ENCODE measurements at places on chromosomes 4 and X.
A peak's percentile ranks its signal among the peaks of the same experiment; 100 is the strongest.

DNA sequence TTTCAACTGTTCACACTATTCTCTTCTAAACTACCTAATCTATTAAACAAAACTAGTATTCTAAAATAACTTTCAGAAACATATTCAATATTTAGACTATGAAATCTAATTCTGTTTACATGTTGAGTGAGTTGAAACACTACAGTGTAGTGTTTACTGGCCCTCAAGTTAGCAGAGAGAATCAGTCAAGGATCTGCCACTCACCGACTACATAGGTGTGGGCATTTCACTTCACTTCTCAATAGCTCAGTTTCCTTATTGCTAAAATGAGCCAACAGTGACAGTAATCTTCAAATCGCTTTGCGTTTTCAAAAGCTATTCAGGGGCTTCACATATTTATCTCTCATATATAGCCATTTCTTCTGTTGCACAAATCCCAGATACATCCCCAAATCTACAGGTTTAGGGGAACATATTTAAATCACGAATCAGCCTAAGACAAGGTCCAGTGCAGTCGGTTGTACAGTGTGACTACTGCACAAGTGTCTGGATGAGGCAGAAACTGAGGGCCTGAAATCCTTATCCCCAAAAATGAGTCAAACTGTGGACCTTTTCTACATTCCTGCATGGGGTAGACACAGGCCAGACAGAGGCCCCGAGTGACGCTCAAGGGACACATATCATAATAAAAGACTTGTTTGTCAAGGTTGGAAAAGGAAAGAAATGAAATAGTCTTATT is 129.8 kb downstream of the PPP3CA start:
- DNase-seq = no peak

DNA sequence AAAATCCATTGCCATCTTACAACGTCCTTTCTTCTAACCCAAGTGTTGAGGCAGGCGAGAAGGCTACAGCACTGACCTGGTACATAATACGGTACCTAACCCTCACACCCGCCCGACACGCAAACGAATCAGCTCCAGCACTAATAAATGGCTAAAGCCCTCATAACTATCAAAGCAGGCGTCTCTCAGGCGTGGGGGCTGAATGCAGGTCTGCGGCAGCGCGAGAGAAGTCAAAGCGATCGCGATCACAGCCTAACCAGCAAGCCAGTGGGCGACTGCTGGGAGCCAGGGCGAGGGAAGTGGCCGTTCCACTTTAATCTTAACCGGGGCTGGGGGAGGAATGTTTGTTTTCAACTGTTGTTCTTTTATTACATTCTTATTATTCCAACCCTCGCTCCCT is 1.5 kb downstream of the CDX4 start:
- no peak for DNase-seq

DNA sequence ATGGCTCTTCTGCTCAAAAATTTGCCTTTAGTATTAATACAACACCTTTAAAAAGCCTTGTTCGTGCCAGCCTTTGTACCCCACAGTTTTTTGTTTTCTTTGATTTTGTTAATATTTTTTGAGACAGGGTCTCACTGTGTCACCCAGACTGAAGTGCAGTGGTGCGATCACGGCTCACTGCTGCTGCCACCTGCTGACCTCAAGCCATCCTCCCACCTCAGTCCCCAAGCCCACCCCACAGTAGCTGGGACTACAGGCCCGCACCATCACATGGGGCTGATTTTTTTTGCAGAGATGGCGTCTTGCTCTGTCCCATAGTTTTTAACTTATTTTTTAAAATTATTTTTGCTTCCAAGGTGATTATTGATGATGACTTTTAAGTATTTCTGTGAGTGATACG is 134.0 kb downstream of the HTR2C start:
- DNase-seq = no peak

- DNase-seq = no peak
These were observed 165.9 kb upstream of the NDST4 start for GRCh38 chr4:115279330-115279729.

GRCh38 chrX:6187256-6187655 is 41.4 kb downstream of the NLGN4X start:
- no peak for DNase-seq

- peak; percentile 4 for DNase-seq
These were observed 121.8 kb upstream of the EDA2R start for GRCh38 chrX:66760651-66761050.

DNA sequence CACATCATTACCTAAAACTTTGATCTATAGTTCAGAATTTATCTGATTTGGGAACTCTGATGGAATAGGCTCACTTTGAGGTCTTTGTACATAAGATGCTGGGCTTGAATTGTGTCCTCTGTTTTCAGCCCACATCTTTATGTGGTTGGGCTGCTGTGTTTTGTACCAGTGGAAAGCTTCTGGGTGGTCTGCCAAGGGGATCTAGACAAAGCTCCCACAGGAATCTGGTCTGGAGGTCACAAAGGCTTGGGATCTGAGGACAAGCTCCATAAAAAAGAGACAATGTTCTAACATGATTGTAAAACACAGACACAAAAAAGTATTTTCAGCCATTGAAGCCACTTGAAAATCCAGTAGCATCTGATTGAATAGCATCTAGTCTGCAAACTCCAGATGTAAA is 393.5 kb upstream of the PITX2 start:
- no peak for DNase-seq

DNA sequence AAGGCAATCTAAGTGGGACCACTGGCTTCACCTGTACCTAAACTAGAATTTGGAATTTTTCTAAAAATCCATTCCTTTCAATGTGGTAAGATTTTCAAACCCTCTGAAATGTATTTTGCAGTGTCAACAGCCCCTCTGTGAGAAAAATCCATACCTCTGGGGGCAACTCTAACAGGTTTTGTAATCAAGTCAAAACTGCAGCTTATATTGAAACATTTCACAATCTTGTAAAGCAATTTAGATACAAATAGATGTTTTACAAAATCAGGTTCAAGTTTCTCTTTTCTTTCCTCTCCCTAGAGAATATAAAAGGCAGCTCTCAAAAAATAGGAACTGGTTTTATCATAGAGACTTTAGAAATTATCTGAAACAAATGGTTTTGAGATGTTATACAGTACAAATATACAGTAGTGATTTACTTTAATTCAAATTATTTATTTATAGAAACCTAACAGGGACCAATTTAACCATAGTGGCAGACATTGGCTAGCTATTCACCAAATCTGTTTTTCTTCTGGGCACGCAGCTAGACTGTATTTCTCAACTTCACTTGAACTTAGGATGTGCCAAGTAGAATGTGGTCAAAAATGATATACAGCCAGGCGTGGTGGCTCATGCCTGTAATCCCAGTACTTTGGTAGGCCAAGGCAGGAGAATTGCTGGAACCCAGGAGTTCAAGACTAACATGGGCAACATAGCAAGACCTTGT is 36.3 kb upstream of the SPINK2 start:
- DNase-seq = no peak

DNA sequence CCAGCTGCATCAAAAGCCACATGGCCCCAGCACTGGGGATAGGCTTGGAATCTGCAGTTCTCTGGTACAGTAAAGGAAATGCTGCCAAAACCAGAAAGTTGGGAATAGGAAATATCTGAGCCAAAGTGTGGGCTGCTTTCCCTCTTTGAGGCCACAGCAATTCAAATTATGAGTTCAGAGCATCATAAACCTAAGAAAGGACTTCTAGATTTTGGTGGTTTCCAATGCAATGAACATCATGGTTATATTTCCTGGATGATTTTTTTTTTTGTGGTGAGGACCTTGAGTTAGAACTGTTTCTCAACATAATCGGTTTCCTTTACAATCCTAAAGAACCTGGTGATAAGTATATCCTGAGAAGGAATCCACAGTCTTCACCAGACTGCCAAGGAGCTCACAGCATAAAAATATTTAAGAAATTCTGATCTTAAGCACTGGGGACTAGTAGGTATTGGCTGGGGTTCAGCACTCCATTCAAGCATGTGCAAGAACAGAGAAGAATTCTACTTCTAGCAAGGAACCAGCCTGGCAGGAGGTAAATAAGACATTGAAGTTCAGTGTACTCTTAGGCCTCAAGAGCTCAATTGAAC is 29.8 kb upstream of the ARHGAP24 start:
- DNase-seq = no peak

- no peak for DNase-seq
These were observed 23.7 kb upstream of the TLR7 start for GRCh38 chrX:12843061-12843667.

GRCh38 chr4:168708108-168708507 is 211.3 kb downstream of the PALLD start:
- no peak for DNase-seq

DNA sequence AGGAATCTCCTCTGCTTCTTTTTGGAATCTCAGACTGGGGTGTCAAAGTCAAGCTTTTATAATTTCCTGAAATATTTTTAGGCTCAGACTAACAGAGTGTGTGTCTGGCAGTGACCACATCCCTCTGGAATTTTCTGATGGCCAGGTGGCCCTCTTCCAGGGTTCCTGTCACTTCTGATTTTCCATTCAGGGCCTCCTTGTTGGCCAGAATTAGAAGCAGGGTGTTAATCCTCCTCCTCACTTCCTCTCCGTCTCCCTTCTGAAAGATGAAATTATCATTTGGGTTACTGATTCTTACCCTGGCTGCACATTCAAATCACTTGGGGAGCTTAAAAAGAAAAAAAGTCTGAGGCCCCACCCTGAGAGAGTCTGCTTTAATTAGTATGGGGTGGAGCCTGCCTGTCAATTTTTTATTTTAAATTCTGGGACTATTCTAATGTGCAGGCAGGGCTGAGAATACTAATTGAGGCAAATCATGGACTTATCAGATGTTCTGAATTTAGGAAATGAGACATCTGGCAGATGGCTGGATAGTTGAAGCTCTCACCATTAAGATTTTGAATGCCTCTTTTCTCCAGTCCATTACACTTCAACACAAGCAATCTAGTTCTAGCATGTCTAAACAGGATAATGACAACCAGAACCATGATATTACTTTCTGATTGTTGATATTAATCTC is 43.2 kb downstream of the HAND2 start:
- no peak for DNase-seq

DNA sequence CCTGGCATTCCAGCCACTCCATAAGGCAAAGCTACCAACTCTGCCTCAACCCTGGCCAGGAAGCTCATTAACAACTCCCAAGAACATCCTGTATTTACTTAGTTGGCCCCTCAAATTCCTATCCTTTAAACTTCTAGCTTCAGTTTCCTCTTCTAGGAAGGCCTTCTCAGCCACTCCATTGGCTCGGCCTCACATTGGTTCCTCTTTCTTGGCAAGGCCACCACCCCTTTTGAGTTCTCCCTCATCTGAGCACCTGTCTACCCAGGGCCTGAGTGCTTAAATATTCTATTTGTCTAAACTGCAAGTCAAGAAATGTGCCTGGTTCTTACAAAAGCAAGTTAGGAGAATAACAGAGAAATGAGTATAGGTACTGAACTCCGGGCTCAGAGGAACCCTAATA is 10.0 kb downstream of the SMC1A start:
- no peak for DNase-seq

GRCh38 chr4:85777908-85778631 is 303.1 kb downstream of the ARHGAP24 start:
- no peak for DNase-seq

DNA sequence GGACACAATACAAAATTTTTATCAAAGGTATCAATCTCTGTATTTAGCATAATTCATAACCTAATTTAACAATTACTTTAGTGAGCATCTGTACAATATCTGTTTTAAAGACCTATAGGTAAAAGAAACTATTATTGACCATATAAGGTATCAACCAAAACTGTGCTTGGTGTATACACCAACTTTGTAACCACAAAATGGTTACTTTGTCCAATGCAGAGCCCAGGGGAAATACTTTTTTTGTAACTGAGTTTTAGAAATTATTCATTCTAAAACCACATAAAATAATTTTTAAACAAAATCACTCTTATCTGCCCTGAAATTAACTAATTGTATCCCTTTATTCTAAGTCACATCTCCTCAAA is 5.0 kb downstream of the CXXC4 start:
- DNase-seq = no peak

- DNase-seq = no peak
These were observed 171.6 kb downstream of the FAT4 start for GRCh38 chr4:125486351-125486750.

DNA sequence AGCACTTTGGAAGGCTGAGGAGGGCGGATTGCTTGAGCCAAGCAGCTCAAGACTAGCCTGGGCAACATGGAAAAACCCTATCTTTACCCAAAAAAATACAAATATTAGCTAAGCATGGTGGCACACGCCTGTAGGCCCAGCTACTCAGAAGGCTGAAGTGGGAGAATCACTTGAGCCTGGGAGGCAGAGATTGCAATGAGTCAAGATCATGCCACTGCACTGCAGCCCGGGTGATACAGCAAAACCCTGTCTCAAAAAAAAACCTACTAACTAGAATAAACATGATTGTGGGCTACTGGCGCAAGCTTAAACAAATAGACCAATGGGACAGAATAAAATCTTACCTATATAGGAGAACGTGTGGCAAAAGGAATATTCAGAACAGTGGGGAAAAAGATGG is 7.3 kb downstream of the CDKL2 start:
- DNase-seq = no peak

- DNase-seq = peak; percentile 17
These were observed 28.8 kb upstream of the SOWAHD start for GRCh38 chrX:119729408-119730201.

- peak; percentile 32 for DNase-seq
These were observed 78.3 kb downstream of the GASK1B start for GRCh38 chr4:158094413-158095134.

DNA sequence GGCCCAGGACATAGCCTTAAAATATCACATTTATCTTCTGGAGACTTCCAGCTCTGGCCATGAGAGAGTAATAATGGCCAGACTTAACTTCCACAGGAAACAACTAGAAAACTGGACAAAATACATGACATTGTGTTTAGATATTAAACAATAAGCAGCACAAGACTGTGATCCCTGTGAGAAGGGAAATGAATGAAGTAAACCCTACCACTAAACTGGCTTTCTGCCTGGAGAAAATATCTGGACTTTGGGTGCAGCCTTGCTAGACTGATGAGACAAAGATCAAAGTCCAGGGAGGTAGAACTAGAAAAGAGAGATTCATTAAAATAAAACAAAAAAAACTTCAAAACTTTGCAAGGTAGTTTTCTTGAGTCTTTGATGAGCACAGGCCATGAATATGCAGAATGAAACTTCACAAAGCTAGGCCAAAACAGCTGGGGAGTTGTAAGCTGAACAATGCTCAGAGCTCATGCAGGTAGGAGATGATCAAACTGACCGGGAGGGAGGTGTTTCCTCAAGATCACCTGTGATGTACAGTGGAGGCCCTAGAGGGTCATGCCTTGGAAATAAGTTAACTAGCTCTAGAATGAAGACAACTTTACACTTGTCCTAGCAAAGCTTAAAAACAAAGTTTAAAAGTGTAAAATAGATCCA is 147.0 kb upstream of the SH3RF1 start:
- no peak for DNase-seq

- DNase-seq = no peak
These were observed 37.1 kb upstream of the SLC2A9 start for GRCh38 chr4:10058371-10058770.

- DNase-seq = peak; percentile 12
These were observed 114.8 kb downstream of the REELD1 start for GRCh38 chr4:146329050-146329716.

DNA sequence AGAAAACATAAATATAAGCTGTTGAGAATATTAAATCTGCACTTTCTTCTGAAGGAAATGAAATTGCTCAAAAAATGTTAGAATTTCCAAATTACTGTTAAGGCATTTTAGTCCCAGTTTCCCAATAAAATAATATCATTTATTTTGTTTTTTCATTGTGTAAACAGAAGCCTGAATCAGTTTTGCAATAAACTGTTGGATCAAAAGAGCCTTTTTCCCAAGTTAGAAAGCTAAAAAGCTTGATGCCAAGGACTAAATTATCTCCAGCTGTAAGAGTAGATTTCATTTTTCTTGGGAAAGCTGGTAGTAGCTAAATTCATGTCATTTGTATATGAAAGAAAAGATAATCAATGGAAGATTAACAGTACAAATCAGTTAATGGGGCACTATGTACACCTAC is 95.8 kb downstream of the RNF150 start:
- DNase-seq = no peak
